ENCODE measurements at places on chromosomes 1 and 21. TPM values are rescaled to one million over a fixed set of nuclear protein-coding genes. Genes with fewer than 3 reads are reported as not detected.
A peak's percentile ranks its signal among the peaks of the same experiment; 100 is the strongest.

Gene KPNA6
- 33.9 TPM for total RNA-seq

- no peak for DNase-seq
Observed at GRCh38 chr1:931380-932172, 7.9 kb downstream of the SAMD11 start.

DNA sequence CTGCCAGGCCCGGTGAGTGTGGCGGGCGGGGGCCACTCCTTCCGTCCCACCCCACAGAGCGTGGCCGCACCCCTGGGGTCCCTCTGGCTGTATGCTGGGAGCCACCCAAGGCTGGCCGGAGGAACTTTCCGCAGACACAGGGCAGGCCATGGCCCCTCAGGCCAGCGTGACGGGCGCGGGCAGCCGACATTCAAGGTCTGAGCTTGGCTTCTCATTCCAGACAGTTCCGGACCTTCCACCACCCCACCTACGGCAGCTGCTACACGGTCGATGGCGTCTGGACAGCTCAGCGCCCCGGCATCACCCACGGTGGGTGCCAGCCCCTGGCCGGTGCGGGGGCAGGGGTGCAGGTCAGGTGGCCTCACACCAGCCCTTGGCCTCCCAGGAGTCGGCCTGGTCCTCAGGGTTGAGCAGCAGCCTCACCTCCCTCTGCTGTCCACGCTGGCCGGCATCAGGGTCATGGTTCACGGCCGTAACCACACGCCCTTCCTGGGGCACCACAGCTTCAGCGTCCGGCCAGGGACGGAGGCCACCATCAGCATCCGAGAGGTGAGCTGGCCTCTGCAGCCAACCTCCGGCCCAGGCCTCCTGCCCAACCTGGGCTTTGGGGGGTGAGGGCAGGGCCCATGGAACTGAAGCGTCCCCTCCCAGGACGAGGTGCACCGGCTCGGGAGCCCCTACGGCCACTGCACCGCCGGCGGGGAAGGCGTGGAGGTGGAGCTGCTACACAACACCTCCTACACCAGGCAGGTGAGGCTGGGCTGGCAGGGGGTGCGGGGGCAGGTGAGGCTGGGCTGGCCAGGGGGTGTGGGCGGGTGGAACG is 7.3 kb downstream of the SCNN1D start:
- no peak for DNase-seq

GRCh38 chr1:227453631-227454355 is 109.6 kb upstream of the ZNF678 start:
- no peak for DNase-seq

Gene SNRNP40
- total RNA-seq, result 134 TPM

Gene TNFRSF18
- total RNA-seq, result not detected

- DNase-seq, result no peak
Observed at GRCh38 chr1:160973491-160973890, 18.9 kb upstream of the ITLN2 start.

Gene NR0B2
- total RNA-seq, result not detected

DNA sequence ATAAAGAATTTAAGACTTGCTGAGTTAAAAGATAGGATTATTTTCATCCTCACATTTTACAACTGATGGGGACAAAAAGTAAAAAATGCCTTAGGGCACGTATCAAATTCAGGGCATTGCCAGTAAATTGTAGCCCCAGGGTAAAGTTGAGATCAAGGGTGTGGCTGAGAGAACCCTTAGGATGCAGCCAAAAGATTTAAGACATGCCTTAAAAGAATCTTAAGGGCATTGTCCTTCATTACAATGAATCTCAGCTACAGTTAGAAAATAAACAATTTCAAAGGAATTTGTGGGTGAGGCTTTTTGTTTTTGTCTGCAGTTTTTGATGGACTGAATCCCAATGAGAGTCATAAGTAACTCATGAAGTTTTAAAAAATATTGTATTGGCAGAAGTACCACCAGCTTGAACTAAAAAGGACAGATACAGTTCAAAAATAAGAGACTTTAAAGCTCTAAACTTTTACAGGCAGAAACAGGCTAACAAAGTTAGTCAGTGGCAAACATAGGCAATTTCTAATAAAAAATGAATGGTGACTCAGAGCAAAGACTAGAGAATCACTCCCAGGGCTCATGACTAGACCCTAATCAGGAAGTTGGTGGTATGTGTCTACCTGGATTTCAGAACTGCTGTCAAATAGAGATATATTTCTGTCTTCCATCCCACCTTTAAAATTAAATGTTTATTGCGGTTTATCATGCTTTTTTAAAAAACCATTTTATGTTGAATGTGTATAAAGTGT is 165.1 kb upstream of the SNX7 start:
- no peak for DNase-seq

DNA sequence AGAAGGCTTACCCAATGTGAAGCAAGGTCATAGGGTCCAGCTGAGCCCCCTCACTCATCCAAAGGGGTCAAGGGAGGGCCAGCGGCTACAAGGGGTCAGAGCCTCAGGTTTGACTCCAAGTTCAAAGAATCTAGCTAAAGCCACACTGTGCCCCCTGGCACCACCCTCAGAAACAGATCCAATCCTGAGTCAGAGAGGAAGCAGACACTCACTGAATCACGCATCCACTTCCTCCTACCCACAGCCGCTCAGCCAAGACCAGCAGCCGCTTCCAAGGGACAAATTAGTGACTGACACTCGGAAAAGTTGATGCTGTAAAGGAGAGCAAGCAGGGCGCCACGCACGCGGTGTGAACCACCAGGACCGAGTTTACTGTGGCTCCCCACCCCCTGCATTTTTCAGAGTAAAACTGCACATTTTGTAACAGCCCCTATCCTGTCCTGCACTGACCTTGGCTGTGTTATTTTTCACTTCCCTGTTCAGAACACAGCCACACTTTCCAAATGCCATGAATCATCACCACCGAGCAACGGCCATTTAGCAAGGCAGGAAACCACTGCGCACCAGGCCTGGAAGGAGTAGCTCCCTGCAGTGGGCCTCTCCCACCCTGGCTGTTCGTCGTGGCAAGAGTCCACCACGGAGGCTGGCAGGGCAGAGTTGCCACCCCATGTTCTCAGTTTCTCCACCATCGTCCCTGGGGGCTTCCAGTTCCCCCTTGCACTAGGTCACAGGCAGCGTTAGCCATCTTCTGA is 147.8 kb downstream of the TOMM20 start:
- DNase-seq, result peak; percentile 88

GRCh38 chr1:158329733-158330132 is 1.6 kb downstream of the CD1B start:
- DNase-seq, result no peak

- DNase-seq, result no peak
Observed at GRCh38 chr1:232327899-232328298, 302.0 kb downstream of the SIPA1L2 start.

DNA sequence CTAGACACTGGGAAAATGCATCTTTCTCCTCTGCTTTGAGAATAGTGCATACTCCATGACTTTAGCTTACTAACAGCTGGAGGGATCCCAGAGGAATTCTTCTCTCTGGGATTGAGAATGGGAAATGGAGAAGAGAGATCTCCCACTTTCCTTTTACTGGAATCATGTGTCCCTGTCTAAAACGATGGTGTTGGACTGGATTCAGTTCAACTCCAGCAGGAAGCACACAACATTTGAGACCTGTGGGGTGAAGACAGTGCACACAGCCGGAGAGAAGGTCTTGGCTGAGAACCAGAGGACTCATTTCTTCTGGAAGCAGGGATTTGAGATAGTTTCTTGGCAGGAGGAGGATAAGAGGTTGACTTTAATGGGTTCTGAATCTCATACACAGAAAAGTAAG is 58.7 kb downstream of the TRABD2B start:
- DNase-seq, result no peak

Gene FHAD1
- 0.17 TPM for total RNA-seq

Gene GJB3
- total RNA-seq, result not detected
